ENCODE measurements at places on chromosomes 4 and X. TPM values are rescaled to one million over a fixed set of nuclear protein-coding genes. Genes with fewer than 3 reads are reported as not detected.

The EBP gene
- 22.8 TPM for total RNA-seq

The EMCN gene
- 25.1 TPM for total RNA-seq

The JCHAIN gene
- 1.0 TPM for total RNA-seq

The BBS12 gene
- total RNA-seq: 2.9 TPM

The LEF1 gene
- total RNA-seq: 13.7 TPM

The CD40LG gene
- total RNA-seq: not detected

The NDNF gene
- 51.1 TPM for total RNA-seq

The C4orf51 gene
- total RNA-seq: not detected

The ANOS1 gene
- 26.4 TPM for total RNA-seq

The TMPRSS11B gene
- total RNA-seq: 84.9 TPM

The STARD8 gene
- 16.1 TPM for total RNA-seq

The ADH4 gene
- not detected for total RNA-seq

The LONRF3 gene
- 9.5 TPM for total RNA-seq

The KLF3 gene
- 34.4 TPM for total RNA-seq

The SORBS2 gene
- 49.2 TPM for total RNA-seq

The IL3RA gene
- 10.7 TPM for total RNA-seq

The DCAF12L1 gene
- total RNA-seq: 1.9 TPM

The CFI gene
- total RNA-seq: 11.8 TPM

The WNK3 gene
- 2.7 TPM for total RNA-seq

The FAAH2 gene
- total RNA-seq: 3.3 TPM

The SLC10A4 gene
- total RNA-seq: 1.8 TPM

The MSL3 gene
- total RNA-seq: 19.9 TPM

The MCUB gene
- 39.2 TPM for total RNA-seq

The EIF2S3 gene
- 194 TPM for total RNA-seq

The GYG2 gene
- total RNA-seq: 1.6 TPM

The RHOH gene
- 0.62 TPM for total RNA-seq

The PCYT1B gene
- total RNA-seq: 1.3 TPM

The MAGEB17 gene
- total RNA-seq: not detected

The SYTL4 gene
- total RNA-seq: 7.7 TPM

The FGFR3 gene
- 68.0 TPM for total RNA-seq

The CXCL11 gene
- not detected for total RNA-seq

The DCAF4L1 gene
- total RNA-seq: not detected

The TMEM144 gene
- total RNA-seq: 9.1 TPM
